Left lobe of liver (tissue), 2 donors: ENCODE measurements at places on chromosomes 16 and 17.

DNA sequence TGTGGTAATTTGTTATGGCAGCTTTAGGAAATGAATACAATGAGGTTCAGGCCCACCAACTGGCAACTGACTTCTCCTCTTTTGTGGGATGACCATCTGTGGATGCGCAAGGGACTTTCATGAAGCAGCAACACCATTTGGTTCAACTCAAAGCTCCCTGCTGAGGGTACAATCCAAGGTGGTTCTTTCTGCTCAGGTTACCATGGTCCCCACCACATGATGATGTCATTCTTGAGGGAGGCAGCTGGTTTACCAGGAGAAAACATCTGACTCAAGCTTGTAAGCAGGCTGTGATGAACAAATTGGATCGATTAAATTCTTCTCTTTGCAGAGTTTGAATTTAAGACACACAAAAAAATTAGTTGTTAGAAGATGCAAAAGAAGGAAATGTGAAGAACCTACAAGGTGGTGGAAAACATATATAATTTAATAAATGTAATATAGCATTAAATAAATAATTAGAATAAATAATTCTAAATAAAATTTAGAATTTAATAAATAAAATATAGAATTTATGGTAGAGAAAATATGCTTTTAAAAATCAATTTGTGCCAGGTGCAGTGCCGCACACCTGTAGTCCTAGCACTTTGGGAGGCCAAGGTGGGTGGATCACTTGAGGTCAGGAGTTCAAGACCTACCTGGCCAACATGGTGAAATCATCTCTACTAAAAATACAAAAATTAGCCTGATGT lies 67.6 kb upstream of the ANKFN1 start:
- DNase-seq = no peak

DNA sequence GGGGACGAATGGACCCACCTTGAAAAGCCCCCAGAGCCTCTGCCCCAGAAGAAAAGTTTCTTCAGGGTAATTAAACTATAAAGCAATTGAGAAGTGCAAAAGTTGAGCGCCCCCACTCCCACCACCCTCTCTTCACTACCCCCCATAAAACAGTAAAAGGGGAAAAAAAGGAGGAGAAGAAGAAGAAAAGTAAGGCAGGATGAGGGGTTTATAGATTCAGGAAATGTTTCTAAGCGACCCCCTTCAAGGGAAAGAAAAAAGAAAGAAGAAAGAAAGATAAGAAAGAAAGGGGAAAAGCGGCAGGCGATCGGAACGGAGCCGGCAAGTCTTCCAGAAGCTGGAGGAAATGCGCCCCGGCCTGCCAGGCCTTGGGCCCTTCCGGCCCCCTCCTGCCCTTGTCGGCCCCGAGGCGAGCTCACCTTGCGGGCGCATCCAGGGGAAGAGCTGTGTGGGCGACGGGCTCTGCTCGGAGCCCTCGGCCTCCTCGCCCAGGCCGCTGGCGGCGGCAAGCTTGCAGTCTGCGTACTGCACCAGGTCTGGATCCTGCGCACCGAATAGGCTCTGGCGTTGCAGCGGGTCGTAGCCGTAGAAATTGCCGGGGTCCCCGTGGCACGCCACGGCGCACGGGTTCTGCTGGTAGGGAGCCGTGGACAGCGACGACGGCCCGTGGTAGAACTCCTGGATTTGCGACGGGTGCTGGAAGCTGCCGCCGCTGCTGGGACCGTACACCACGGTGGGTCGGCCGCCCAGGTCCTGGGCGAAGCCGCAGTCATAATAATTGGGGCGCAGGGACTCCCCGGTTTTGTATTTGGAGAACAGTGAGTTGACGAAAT lies 1.0 kb downstream of the HOXB8 start:
- DNase-seq = no peak

DNA sequence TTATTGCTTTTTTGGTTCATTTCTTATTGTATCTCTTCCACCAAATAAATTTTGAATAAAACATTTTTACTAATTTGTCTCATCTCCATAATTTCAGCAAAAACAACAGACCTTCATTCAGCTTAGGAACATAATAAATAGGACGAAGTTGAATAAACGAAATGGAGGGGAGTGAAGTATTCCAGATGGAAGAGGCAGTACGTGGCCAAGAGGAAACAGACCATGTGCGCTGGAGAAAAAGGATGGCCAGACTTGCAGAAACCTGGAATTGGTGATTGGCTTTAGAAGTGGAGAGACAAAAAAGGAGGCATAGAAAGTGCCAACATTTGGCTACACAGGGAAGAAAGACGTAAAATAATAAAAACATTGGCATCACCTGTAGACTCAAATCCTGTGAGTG lies 113.5 kb downstream of the USP22 start:
- DNase-seq = no peak

- no peak for DNase-seq
These were observed 121.5 kb downstream of the WSCD1 start for GRCh38 chr17:6191405-6192324.

DNA sequence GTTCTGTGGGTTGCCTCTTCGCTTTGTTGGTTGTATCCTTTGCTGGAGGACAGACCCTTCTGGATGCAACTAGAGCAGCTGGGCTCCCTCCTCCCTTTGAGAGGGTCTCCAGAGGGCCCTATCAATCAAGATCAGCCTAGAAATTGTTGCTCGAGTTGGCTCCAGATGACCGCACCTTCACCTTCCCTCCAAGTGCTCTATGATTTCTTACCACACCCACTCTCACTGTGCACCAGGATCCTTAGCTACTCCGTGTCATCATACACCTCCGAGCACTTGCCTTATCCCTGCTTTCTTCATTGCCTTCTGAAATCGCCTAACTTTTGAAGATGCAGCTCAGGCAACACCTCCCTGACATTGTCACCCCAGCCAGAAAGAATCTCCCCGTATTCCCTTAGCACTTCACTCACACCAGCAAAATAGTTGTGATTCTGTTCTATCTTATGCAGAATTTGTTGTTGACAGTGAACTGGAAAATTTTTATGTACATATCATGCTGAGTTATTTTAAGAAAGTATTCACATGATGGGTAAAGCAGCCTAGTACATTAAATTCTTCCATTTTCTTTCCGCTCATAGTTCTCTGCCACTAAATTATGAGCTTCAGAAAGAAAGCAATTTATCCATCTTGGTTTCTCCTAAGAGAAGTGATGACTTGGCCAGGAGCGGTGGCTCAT lies 52.9 kb downstream of the ABAT start:
- DNase-seq = no peak
